ENCODE measurements at places on chromosomes 11 and 22.

- no peak for DNase-seq
These were observed 432 bp upstream of the GP1BB start for GRCh38 chr22:19722982-19723231.

- DNase-seq: no peak
These were observed 1.6 kb downstream of the SUN2 start for GRCh38 chr22:38753948-38754750.

DNA sequence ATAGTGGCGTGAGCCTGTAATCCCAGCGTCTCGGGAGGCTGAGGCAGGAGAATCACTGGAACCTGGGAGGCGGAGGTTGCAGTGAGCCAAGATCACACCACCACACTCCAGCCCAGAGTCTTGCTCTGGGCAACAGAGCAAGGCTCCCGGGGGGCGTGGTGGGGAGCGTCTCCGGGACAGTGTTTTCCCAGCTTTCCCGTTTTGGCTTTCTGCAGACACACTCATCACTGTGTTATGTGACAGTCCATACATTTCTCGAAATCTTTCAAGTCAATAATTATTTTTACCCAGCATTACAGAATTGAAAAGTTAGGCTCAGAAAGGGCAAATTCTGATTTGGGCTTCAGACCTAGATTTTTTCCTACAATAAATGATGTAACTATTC is 31.7 kb downstream of the NEAT1 start:
- DNase-seq: no peak

DNA sequence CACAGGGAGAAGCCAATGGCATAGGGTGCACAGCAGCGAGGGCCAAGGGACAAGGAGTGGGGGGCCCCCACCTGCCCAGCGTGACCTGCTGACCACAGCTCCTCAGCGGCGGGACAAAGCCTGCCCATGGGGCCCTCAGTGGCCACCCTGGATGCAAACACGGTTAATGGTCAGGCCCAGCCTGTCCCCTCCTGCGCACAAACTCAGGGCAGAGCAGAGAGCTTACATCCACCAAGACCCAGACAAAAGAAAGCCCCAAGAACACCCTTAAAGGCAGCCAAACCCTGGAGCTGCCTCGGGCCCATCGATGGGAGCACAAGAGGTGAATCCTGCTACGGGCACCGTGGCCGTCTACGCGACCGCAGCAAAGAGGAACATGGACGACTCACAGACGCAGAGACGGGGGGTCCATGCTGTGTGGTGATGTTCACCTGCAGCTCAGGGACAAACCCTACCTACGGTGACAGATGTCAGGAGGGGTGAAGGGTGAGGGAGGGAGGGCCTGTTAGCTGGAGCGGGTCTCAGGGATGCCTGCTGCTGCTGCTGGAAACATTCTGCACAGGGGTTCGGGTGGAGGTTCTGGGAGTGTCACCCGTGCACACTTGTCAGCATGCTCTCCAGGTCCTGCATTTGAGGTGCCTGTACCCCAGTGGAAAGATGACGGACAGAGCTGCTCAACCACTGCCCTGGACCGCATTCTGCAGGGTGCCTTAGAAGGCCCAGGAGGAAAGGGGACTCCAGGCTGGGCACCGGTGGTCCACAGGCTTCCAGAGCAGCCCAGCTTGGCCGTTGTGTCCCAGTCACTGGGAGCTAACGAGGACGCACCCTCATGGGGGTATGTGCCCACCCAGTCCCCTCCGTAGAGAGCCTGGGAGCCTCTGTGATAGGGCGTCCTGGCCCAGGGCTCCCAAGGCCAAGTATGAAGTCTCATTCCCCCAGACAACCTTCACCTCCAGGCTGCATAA is 11.6 kb downstream of the ASCL2 start:
- DNase-seq: no peak

GRCh38 chr22:37740455-37741311 is 43.8 kb downstream of the TRIOBP start:
- DNase-seq: no peak

- no peak for DNase-seq
These were observed 15.2 kb downstream of the SCARF2 start for GRCh38 chr22:20422271-20423007.

- DNase-seq: no peak
These were observed 12.4 kb upstream of the PLEKHA7 start for GRCh38 chr11:17026487-17027082.

- no peak for DNase-seq
These were observed 11.5 kb upstream of the RAB39A start for GRCh38 chr11:107916671-107917241.

DNA sequence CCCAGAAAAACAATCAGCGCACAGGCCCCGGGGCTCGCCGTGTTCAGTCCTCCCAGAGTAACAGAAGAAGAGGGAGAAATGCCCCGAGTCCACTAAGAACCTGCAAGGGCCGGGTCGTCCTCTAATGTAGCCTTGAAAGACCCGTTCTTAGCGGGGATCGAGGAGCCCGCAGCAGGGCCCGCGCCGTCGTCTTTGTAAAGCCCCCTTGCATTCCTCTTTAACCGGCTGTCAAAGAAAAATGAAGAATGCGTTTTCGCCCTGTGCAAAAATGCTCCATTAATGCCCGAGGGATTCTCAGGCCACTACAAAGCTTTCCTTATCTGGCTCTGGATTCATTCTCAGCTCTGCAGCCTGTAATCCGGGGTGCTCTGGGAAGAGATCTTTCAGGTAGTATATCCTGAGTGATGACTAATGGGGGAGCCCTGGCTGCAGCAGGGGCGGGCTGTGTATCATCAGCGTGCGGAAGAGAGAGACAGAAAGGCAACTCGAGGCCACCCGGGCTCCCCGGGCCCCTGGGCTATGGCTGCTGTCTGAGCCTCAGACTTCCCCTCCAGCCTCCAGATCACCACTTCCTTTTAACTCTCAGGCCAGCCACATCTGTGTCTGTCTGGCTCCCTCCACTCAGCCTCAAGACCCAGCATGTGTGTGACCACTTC is 78.2 kb downstream of the FBLN1 start:
- DNase-seq: no peak

- DNase-seq: no peak
These were observed 56.9 kb upstream of the PRR5 start for GRCh38 chr22:44645083-44645482.

GRCh38 chr11:77442394-77443053 is 31.4 kb downstream of the PAK1 start:
- DNase-seq: no peak

- no peak for DNase-seq
These were observed 184.9 kb downstream of the SBF2 start for GRCh38 chr11:10108915-10109680.

GRCh38 chr11:73931039-73931645 is 19.7 kb upstream of the DNAJB13 start:
- no peak for DNase-seq

GRCh38 chr11:48055292-48056132 is 75.2 kb downstream of the PTPRJ start:
- DNase-seq: no peak

GRCh38 chr22:29798801-29799200 is 31.6 kb downstream of the UQCR10 start:
- DNase-seq: no peak

DNA sequence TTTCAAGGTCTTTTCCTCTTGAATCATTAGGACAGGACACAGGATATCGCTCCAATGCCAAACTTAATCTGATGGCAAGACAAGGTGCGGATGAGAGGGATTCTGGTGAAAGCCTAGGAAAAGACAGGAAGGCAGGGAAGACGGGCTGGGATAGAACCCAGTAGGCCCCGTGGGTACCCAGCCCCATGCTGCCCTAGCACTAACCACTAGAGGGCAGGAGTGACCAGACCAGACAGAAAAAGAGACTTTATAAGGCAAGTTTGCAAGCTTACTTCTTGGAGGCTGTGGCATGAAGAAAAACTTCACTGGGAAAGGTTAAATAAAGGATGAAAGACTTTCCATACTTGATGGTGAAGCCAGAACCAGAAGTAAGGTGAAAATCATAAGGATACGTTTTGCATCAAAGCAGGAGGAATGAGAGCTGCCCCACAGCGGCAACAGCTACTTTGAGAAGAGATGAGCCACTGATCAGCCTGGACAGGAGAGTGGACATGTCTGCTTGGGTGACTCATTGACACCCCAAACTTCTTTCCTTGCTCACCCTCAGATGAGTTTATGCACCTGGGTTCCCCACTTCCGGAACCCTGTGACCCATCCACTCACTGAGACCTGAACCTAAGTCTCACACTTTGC is 39.8 kb downstream of the SYN3 start:
- DNase-seq: no peak

DNA sequence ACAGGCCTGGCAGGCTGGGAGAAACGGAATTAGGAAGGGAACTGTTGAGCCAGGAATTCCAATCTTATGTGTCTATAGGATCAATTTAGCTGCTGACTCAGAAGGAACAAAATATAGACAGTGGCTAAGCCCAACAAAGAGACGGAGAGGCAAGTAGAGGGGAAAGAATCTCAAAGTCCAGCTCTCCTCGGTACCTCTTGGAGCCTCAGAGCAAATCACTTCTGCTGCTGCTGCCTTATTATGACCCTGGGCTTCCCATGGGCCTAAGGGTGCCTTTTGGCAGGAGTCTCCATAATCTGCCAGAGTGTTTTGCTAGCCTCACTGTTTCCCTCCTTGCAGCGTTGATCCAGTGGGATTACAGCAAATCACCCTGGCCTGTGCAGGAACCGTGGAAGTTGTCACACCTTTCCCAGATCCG is 31.7 kb downstream of the PAX6 start:
- no peak for DNase-seq

GRCh38 chr22:44192816-44193534 is 12.2 kb downstream of the PARVG start:
- DNase-seq: no peak

DNA sequence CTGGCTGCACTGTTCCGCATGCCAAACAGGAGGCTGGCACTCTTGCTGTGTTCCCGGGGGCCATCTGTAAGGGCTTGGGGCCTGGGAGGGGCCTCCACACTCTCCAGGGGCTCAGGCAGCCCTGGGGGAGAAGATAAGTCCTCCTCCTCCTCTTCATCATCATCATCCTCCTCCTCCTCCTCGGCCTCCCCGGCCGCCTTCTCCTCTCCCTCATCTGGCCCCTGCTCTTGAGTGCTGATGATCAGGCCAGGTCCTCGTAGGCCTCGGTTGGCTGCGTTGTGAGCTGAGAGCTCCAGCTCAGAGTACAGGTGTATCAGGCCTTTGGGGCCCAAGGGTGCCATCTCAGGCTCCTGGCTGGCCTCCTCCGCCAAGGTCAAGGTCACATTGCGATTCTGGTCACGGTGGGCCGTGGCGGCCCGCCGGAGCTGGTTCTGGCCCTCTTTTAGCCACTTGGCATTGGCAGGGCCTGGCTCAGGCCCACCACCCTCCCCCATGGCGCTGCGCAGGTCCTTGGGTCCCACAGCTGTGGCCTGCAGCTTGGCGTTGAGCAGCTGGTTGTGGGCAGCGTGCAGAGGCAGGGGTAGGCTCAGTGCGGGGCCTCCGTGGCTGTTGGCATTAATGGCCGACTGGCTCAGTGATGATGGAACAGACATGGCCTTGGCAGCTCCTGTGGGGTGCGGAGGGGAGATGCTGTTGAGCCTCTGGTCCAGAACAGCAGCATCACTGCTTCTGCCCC is 8.0 kb downstream of the APBB1 start:
- no peak for DNase-seq

GRCh38 chr11:65861165-65861505 is 902 bp downstream of the MUS81 start:
- no peak for DNase-seq

- DNase-seq: peak; percentile 7
These were observed 31.5 kb downstream of the KIAA0930 start for GRCh38 chr22:45208993-45209838.

GRCh38 chr11:28569106-28569505 is 460.9 kb downstream of the METTL15 start:
- no peak for DNase-seq

DNA sequence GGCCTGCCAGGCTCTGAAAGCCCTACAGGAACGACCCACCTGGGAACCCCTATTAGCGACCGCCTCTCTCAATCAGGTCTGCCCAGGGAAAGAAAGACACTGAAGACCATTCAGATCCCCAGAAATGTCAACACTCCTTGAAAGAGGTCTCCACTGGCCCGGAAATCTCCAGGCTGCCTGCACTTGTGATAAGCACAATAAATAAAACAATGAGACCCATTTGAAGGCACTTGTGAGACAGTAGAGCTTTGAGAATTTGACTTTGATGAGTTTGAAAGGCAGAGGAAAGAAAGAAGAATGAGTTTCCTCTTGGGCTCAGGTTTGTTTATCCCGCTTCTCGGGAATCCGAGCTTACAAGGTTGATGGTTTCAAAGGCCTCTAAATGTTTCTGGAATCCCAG is 416.3 kb downstream of the BUD13 start:
- no peak for DNase-seq

- no peak for DNase-seq
These were observed 227.6 kb downstream of the SBF2 start for GRCh38 chr11:10066441-10066840.

DNA sequence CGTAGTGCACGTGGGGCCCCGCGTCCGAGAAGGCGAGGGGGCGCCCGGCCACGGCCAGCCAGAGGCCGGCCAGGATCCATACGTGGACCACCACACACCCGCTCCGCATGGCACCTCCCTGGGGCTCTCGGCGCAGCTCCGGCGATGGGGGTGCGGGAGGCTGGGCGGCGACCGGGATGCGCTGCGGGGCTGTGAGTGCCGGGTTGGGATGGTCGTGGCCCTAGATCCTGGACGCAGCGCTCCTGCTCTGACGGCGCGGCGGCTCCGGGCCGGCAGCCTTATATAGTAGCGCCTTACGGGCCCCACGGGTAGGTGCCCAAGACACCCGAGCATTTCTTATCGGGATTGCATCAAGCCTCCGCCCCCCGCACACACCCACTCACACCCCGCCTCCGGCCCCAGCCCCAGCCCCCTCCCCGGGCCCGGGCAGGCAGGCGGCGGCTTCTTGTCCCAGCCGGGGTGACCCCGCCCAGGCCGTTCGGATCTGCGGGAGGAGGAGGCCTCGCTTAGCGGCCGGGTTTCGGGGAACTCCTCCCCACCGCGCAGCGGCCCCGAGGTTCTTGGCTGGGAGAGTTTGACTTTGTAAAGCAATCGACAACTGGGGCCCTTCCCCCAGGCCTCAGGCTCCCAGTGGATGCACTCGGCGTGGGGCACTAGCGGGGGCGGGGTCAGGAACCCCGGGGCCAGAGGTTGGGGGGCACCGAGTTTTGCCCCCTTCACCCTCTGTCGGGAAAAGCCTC is at the start of gene FGF19:
Gene FGF19 (minus strand): TSS at position 255 of the 740 bp plus-strand sequence. CDS start 146 bp downstream, at position 109.
- DNase-seq: no peak

DNA sequence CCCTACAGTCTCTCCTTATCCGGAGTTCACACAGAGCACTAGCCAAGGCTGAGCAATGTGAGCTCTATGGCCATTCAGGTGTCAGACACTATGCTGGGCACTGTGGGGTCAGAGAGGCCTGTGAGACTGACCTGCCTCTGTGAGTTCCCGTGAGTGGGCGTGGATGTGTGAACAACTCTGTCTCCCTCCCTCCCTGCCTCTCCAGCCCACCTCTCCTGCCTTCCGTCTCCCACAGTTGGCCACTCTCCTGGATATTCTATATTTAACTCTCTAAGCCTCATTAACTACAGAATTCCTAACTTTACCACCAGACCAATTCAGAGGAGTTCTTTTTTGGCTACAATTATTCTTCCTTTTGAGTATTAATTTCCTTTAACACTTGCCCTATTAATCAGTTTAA is 191.6 kb upstream of the NCAM1 start:
- no peak for DNase-seq
